ENCODE measurements at places on chromosomes 7 and 10. TPM values are rescaled to one million over a fixed set of nuclear protein-coding genes. Genes with fewer than 3 reads are reported as not detected.

Gene CALHM1
- polyA plus RNA-seq: 0.06 TPM

Gene CRPPA
- 4.8 TPM for polyA plus RNA-seq

Gene ARPC1B
- 34.5 TPM for polyA plus RNA-seq

Gene CUBN
- polyA plus RNA-seq: 197 TPM

Gene DDC
- 64.0 TPM for polyA plus RNA-seq

Gene GBX1
- 0.33 TPM for polyA plus RNA-seq

Gene OPN4
- polyA plus RNA-seq: not detected

Gene OR2A42
- polyA plus RNA-seq: 3.3 TPM

Gene PAX4
- polyA plus RNA-seq: not detected

Gene NANOS1
- polyA plus RNA-seq: 5.3 TPM

Gene FLNC
- 12.1 TPM for polyA plus RNA-seq

Gene PDLIM1
- polyA plus RNA-seq: 81.7 TPM

Gene AS3MT
- polyA plus RNA-seq: 21.9 TPM

Gene PDZD7
- 2.3 TPM for polyA plus RNA-seq

Gene C10orf105
- polyA plus RNA-seq: 0.16 TPM

Gene SOSTDC1
- 43.8 TPM for polyA plus RNA-seq

Gene SUGCT
- polyA plus RNA-seq: 16.5 TPM

Gene SLC29A4
- polyA plus RNA-seq: 35.6 TPM
